ENCODE measurements at places on chromosomes 1 and 21.

- no peak for DNase-seq
Measured at GRCh38 chr21:32410916-32411315, 1.6 kb upstream of the EVA1C start.

DNA sequence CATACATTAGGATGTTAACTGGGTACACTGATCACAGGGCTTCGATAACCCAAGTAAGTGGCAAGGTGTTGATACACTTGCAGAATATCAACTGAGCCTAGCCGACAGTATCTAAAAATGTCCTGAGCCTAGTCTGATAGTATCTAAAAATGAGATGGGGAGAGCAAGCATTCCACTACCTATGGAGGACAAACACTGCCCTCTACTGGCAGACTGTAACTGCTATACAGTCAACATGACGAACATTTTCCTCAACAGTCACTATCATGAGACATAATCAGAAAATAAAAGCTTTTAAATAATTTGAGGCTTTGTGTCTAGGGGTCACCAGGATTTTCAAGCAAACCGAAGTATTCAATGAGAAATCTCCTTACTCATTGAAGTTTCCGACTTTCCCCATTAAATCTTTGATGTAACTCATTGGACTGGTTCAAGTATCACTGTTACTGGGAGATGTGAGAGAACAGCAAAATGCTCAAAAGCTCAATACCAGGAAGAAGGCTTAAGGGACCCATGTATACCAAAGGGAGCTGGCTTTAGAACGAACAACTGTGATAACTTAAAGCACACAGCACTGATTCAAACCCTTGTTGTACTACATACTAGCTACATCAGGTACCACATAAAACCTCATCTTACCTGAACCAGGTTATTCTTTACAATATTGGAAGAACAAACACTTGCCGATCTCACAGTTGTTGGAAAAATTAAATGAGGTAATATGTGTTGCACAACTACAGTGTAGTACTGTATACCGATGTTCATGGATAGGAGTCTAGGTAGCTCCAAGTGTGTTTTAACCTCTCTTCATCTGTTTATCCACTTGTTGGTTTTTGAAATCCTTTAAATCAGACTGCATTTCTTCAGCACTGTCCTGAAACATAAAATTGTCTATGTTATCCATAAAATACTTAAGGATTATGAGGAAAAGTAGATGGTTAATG, 31.1 kb upstream of the SLC45A3 start:
- DNase-seq = peak; percentile 72

DNA sequence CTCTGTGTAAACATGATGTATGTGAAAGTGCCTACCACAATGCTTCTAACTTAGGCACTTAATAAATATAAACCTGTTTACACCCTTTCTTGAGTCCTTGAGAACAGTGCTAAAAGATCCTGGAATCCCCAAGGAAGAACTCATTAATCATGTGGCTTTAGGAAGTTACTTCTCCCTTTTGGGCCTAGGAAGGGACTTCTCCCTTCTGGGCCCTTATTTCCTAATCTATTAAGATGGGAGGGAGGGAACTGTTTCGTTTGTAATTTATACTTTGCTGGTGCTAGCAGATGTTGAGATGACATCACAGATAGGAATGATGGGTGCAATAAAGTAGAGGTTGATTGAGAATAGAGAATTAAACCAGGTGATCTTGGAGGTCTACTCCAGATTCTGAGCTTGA, 1.2 kb downstream of the BTF3L4 start:
- DNase-seq = peak; percentile 77

- DNase-seq = no peak
Measured at GRCh38 chr21:43600642-43601402, 58.5 kb downstream of the HSF2BP start.

DNA sequence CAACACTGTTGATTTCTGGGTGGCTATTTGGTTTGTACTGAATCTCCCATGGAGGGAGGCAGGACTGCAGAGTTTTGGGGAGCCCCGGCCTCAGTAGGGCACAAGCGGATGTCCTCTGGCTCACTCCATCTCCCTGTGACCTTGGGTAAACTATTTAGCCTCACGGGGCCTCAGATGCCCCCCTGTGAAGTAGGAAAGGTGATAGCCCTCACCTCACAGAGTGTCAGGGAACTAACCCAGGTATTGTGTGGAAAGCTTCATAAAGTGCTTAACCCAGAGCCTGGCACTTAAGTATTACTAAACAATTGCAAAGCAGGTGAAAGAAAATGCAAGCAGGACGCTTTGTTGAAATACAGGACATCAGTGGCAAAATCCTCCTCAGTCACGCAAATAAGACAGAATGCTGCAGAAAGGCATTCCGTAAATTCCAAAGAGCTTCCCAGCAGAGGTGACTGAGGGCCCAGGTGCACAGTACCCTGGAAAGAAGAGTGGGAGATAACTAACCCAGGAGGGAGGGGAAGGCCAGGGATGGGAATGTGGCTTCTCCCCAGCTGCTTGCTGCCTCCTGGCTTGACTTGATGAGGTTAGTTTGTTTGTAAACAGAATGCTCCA, 436.3 kb downstream of the PRDM2 start:
- DNase-seq = no peak

DNA sequence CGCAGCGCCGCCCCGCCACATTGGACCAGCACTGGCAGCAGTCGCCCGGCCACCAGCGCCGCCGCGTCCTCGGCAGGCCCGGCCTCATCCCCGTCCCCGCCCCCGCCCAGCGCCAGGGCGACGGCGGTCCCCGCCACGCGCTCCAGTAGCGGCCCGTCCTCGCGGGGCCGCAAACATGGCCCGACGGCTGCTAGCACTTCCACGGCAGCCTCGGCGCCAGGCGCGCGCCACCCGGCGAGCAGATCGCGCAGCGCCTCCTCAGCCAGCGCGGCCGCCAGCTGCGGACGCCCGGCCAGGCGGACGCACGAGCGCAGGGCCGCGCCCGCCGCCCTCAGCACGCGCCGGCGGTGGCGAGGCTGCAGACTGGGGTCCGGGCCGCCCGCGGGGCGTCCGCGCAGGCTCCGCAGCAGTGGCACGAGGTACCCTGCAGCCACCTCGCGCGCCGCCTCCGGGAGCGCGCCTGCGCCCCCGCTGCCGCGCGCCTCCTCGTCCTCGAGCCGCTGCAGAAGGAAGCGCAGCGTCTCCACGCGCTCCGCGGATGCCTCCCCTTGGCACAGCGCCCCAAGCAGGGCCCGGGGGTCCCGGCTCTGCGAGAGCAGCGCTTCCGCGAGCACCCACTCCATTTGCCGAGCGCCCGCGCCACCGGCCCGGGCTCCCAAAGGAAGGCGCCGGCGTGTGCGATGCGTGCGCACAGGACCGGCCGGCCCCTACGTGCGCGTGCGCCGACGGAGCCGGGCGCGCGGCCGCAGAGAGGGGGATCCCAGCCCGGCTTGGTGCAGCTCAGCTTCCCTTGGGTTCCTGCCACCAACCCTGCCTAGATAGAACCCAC, at the start of gene TARBP1:
Gene TARBP1, minus strand, starts transcription at position 699 of the 829 bp plus-strand sequence. Its CDS starts 76 bp downstream, at position 623.
- DNase-seq = peak; percentile 72

GRCh38 chr1:183905508-183906113, 100.7 kb downstream of the RGL1 start:
- no peak for DNase-seq
